ENCODE measurements at places on chromosomes 6 and 20.
A peak's percentile ranks its signal among the peaks of the same experiment; 100 is the strongest.

- DNase-seq = no peak
Measured at GRCh38 chr6:17483391-17484016, 90.1 kb downstream of the CAP2 start.

- no peak for DNase-seq
Measured at GRCh38 chr6:103107985-103108384, 1714.5 kb downstream of the GRIK2 start.

- DNase-seq = peak; percentile 78
Measured at GRCh38 chr6:166540631-166541331, 45.7 kb downstream of the RAMACL start.

DNA sequence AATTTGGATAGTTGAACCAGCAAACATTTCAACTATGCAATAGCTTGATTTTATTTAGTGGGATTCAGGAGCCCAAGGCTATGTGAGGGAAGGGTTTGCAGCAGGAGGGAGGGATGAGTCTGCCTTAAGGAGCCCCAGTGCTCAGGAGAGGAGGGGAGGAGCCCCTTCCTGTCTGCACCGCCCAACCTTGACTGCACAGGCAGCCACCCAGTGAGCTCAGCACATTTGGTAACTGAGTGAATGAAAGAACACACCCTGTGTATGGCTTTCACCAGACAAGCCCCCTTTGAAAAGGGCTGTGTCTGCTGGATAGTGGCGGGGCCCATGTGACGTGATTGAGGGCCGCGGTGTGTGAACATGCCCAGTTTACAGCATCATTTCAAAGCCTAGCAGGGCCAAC lies 17.0 kb downstream of the DACT2 start:
- no peak for DNase-seq

DNA sequence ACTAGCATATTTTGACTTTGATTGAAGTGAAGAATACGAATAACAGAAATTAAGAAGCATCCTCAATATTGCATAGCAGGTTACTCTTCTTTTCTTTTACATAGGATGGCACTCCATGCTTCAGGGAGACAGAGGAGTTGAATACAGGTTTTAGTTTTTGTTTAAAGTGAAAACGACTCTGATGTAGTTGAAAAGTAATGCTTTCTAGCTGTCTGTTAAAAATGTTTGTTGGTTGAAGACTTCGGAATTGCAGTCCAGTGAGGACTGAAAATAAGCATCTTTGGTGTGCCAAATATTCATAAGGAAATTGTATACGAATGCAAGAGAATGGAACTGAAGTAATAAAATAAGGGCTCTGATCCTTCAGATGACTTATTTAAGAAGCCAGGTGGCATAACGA lies 618 bp upstream of the SLC16A10 start:
- DNase-seq = no peak

DNA sequence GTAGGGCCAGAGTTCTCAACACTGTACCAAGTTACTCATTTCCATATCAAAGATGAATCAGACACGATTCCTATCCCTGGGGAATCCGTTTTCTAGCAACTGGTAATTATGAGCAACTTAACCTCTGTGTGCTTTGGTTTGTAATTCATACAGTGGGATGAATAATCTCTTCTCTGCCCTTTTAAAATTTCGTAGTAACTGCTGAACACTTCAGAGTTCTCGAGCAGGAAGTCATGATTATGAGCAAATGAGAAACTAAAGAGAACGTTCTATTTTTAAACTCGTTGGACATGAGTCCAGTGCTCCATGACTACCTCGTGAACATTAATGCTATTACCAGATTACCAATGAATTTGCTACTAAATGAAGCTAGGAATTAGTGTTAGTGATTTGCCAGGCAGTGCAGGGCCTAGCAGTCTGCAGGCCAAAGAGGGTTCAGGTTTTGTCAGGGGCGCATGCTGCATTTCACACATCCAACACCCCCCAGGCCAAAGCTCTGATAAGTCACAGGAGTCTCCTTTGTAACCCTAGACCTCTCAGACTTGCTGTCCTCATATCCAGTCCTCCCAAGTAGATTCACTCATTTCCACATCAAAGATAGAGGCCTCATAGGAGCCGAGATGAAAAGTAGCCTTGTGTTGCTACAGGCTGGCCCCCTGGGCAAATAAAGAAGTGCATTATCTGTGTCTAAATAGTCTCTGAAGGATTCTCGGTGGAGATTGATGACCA lies 45.8 kb upstream of the VSTM2L start:
- DNase-seq = no peak

GRCh38 chr6:131910956-131911355 lies 40.2 kb downstream of the CCN2 start:
- DNase-seq = no peak

GRCh38 chr6:15417811-15418210 lies 171.9 kb downstream of the JARID2 start:
- DNase-seq = peak; percentile 46

DNA sequence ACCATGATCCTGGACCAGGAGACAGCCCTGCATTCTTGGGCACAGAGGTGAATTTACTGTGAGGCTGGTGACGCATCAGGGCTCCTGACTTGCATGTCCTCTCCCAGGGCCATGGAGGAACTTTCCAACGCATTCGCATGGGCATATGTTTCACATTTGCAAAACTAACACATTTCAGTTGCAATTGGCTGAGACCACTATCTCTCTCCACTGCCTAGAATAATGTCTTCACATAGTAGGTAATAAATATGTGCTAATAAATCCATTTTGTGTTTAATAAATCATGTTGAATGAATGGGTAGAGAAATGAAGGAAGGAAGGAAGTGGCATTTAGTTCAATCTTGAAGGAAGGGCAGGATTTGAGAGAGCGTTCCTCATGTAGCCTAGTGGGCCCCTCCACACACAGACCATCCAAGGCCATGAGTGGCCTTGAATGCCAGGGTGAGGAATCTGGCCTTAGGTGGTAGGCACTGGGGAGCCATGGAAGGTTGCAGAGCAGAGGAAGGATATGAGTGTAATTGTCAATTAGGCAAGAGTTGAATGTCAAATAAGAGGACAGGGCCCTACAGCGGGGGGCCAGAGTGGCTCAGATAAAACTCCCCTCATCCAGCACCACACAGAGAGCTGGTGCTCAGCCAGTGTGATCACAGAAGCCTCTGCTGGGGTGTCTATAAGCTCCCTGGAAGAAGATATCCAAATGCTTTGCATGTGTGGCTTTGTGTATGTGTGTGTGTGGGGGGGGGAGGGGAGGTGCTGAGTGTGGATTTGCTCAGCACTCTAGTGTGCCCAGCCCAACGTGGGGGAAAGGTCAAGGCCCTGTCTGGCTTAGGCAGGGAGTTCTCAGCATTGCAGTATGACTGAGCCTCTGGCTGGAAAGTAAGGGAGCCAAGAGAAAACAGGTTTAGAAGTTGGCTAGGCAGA lies 30.9 kb upstream of the CCN5 start:
- DNase-seq = no peak

- no peak for DNase-seq
Measured at GRCh38 chr6:108654465-108655106, 93.9 kb downstream of the FOXO3 start.

GRCh38 chr20:24331939-24332338 lies 137.5 kb upstream of the SYNDIG1 start:
- no peak for DNase-seq

GRCh38 chr6:25172819-25173218 lies 106.4 kb upstream of the CARMIL1 start:
- no peak for DNase-seq

- no peak for DNase-seq
Measured at GRCh38 chr6:100620085-100620840, 155.5 kb upstream of the SIM1 start.

DNA sequence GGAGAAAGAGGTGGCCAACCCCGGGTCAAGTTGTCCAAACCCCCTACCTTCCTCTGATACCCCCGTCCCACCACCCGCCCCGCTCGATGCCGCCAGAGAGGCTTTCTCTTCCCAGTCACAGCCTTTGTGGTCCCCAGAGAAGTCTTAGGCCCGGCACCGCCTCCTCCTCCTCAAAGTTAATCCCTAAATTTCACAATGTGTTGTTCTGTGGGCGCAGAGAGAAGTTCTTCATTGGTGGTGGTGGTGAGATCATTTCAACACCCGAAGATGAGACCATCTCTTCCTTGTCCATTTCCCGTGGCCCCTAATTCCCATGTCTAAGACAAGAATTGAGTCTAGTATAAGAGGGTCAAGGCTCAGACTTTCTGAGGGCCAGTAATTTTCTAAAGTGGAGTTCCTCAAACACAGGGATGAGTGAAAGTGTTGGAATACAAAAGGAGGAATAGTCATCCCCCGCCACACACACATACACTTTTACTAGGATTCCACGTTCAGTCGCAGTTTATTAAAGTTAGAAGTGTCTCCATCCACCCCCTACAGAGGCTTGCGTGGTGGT lies 10.4 kb downstream of the TRIM31 start:
- no peak for DNase-seq

- no peak for DNase-seq
Measured at GRCh38 chr6:47633141-47633540, 65.2 kb upstream of the ADGRF4 start.

DNA sequence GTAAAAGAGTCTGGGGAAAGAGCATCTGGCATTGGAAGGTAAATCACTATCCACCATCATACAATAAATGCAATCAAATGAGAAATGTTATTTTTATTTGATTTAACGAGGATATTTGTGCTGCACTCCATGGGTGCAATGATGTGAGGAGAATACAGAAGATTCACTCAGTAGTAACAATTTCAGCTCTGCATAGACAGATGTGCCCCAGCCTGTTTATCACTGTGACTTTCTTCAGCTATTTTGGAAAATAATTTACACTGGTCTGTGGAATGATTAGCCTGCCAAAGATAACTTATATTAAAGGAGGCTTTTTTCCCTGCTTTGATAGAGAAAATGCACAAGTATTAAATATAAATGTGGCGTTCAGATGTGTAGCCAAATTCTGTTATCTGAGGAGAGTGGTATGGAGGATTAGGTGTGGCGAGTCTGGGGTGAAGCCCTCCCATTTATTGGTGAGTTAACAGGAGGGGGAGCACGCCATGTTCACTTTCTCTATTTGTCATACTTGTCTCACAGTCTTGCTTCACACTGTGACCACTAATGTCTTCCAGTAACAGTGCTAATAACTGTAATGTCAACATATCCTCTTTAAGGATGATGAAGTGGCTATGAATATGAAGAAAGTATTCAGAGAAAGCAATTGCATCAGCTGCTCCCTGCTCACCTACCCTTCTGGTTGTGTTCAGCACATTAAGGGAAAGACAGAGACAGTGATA lies 645.6 kb downstream of the MMUT start:
- DNase-seq = no peak

DNA sequence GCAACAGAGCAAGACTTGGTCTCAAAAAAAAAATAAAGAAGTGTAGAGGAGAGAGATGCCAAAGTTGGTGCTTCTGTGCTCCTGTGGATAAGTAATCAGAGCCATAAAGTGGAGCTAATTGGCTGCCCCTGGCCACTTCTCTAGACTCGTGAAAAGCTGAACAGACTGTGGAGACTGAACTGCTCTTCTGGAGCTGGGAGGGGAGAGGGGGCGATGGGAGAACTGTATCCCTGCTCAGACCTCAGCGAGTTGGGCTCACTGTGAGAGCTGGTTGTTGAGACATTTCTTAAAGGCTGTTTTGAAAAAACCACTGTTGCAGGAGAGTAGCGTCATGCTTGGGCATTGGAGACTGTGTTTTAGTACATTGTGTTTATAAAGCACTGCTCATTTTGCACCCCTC lies 125.7 kb downstream of the TCP11 start:
- DNase-seq = no peak

- DNase-seq = no peak
Measured at GRCh38 chr20:5592165-5592564, 158.0 kb upstream of the SHLD1 start.

DNA sequence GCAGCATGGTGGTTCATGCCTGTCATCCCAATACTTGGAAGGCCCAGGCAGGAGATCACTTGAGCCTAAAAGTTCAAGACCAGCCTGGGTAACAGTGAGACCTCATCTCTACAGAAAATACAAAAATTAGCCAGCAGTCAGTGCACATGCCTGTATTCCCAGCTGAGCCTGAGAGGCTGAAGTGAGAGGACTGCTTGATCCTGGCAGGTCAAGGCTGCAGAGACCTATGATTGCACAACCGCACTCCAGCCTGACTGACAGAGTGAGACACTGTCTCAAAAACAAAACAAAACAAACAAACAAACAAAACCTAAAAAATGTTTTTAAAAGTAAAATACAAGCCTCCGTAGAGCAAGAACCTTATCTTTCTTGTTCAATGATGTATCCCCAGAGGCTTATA lies 6.0 kb downstream of the CEP85L start:
- no peak for DNase-seq

DNA sequence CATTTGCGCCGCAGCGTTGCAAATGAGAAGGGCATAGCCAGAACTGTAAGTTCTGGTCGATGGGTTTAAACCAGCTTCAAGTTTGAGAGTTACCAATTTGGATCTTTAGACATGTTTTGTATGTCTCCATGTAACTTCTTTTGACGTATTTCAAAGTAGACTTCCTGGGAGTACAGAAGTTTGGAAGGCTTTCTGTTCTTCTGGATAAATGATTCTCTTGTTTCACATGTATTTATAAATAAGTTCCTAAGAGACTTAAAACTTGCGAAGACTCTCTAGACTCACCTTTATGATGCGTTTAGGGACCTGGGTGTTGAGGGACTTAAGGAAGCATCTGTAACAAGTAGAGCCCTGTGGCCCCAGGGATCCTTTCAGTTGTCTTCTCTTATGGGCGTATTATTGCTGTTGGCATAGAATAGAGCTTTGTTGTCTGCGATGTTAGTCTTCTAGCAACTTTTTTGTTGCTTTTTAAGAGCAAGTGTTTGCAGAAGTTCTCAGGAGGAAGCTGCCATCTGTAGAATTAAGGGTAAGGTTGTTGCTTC lies 1.3 kb downstream of the CDYL start:
- DNase-seq = no peak

DNA sequence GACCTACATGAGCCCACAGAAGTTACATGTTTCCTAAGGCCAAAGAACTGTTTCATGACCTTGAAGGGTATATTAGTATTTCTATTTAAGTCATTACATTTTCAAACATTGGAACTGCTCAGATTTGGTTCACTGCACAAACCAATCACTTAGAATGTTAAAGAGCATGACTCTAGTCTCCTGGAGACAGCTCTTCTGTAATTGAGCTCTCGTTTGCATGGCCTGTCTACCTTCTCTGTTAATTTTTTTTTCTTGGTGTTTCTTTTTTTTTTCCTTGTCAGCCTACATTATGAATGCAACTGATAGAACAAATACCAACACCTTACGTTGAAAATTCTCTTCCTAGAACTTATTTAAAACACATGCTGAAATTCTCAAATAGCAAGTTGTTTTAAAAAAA lies 860.2 kb upstream of the MAP3K7 start:
- DNase-seq = no peak

- DNase-seq = no peak
Measured at GRCh38 chr6:159443417-159443920, 249.6 kb downstream of the SOD2 start.

Measured in activated naive CD4-positive, alpha-beta T cell treated with Interleukin-2 at 50 U/mL for 16 hours (primary cell).